LNCaP clone FGC (cell line): ENCODE measurements at places on chromosomes 1 and 21.

- DNase-seq = no peak
Measured at GRCh38 chr1:53639251-53639763, 99.7 kb downstream of the GLIS1 start.

DNA sequence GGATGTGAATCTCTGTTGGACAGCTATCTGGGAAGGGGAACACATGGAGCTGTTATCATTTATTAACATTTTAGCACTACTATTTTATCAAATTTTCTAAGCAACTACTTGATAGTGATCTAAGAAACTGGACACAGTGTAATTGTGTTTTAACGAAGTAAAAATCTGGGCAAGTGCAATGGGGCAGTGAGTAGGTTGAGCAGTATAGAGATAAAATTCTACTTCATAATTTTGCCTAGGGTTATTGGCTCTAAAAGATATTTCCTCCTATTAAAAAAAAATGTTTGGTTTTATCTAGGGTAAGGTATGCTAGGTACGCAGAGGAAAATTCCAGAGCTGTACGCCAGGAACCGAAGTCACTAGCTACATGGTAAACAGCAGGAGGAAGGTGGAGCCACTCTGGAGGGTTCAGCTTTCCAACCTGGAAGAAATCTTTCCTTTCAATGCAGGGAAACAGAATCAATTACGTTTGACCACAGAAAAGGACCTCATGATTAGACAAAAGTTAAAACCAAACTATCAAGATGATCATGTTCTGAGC is 43.3 kb downstream of the BCAR3 start:
- no peak for DNase-seq

- DNase-seq = peak; percentile 31
Measured at GRCh38 chr1:202315576-202316168, 26.1 kb downstream of the UBE2T start.

DNA sequence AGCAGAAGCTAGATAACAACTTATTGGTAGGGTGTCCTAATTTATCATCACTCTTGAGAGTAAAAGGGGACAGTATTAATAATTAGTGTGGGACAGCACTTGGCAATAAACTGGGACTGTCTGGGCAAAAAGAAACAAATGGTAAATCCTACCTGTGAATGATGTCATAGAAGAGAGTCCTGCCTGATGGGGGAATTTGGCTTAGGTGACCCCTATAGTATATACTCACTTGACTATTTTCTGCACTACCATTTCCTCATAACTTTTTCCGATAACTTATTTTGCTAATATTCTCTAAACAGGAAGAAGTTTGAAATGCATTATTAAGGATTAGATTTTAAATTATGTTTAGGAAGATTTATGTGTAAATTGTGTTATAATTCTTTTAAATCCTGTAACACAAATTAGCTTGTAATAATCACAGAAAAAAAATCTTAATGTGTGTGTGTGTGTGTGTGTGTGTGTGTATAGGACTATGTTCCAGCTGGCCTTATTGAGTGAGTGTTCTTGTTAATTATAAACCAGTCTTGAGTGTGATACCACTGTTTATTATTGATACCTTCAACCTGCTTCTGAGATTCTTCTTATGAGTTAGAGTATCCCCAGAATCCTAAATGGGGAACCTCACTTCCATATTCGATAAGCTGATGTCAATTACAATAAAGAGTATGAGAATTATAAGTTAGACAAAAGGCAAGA is 144.2 kb upstream of the C1orf105 start:
- DNase-seq = no peak

GRCh38 chr1:19067912-19068638 is 111.6 kb upstream of the IFFO2 start:
- DNase-seq = no peak

GRCh38 chr21:44618504-44618903 is 6.6 kb downstream of the KRTAP10-8 start:
- DNase-seq = peak; percentile 33

DNA sequence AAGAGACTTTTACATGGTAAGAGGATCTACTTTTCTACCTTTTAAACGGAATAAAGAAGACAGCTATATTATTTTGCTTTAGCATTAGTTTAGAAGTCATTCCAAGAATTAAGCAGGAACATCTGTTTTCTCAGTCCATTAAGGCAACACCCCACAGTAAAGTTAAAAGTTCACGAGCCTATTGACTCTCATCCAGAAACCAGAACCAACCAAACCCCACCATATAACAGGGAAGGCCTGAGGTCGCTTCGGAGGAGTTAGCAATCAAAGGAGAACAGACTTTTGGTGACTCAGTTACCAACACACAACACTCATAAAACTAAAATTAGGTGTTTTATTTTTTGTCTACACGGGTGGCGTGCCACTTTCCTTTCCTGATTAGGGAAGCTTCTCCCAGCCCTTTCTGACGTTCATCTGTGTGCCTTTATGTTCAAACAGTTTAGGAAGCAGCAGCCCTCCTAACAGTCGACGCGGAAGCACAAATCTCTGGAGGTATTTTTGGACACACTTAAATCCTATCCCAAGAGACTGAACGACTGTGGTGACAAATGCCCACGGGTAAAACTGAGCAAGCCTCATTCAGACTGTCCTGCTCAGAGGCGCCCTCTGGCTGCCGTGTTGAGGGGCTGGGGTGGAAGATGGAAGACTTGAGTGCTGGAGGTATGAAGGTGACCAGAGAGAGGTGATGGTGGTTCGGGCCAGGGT is 8.6 kb upstream of the PLA2G2C start:
- DNase-seq = no peak

DNA sequence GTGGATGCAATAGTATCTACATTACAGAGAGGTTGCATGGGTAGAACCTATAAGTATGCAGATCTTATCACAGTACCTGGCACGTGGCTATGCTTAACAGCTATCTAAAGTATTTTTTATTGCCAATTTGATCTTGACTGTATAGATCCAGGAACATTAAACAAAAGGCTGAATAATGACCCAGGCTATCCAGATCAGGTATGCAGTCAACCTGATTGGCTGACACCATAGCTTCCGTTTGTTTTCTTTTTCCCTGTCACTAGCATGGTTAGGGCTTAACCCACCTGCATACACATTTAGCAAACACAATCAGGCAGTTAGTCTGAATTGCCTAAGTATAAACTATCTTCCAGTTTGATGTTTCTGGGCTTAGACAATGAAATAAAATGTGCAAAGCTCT is 264.9 kb upstream of the PLXNA2 start:
- DNase-seq = peak; percentile 67

DNA sequence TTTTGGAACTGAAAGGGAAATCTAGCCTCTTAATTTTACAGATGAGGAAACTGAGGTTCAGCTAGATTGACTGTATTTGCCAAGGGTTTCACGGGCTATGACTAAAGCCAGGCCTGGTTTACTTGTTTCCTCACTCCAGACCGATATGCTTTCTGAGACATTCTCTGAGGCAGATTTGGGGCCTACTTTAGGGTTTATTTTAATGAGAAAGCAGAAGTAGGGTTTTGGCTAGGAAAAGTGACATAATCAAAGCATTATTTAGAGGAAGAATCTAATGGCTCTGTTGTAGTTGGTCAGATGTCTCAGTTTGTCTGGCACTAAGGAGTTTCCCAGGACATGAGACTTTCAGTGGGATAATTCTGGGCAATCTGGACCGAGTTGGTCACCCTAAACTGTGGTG is 1.5 kb upstream of the RPTN start:
- DNase-seq = no peak

- no peak for DNase-seq
Measured at GRCh38 chr1:228084325-228084724, 1.8 kb downstream of the ARF1 start.

GRCh38 chr1:203199816-203200571 is 13.5 kb upstream of the CHI3L1 start:
- no peak for DNase-seq

GRCh38 chr1:37498872-37499617 is 15.5 kb downstream of the MEAF6 start:
- DNase-seq = peak; percentile 100

- DNase-seq = no peak
Measured at GRCh38 chr1:94245747-94246438, 8.5 kb upstream of the ARHGAP29 start.

- no peak for DNase-seq
Measured at GRCh38 chr1:84278905-84279304, 22.6 kb upstream of the SAMD13 start.

DNA sequence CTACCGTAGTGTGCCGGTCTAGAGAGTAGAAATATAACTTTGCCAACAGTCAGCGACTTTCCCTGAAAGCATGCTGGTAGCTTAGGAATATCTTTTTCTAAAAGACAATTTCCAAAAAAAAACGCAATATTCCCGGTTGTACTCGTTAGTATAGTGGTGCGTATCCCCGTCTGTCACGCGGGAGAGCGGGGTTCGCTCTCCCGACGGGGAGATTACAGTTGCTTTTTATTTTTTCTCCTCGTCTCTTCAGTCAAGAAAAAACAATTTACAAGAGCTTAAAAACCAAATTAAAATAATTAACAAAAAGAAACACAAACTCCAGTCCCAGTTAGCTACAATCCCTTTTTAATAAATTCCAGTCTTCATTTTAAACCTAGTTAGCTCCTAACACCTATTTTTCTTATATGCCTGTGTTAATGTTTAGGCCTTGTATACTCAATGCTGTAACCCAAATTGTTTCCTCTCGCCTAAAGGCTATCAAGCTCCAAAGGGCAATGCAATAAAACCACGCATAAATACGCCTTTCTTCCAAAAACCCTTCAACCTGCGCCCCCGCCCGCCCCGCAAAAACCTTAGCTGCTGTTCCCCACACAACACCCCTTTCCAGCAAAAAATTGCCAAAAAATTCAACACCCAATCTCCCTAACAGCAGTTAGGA is 7.8 kb downstream of the HSPA6 start:
- no peak for DNase-seq

- no peak for DNase-seq
Measured at GRCh38 chr1:101136271-101136670, 100.5 kb upstream of the S1PR1 start.

DNA sequence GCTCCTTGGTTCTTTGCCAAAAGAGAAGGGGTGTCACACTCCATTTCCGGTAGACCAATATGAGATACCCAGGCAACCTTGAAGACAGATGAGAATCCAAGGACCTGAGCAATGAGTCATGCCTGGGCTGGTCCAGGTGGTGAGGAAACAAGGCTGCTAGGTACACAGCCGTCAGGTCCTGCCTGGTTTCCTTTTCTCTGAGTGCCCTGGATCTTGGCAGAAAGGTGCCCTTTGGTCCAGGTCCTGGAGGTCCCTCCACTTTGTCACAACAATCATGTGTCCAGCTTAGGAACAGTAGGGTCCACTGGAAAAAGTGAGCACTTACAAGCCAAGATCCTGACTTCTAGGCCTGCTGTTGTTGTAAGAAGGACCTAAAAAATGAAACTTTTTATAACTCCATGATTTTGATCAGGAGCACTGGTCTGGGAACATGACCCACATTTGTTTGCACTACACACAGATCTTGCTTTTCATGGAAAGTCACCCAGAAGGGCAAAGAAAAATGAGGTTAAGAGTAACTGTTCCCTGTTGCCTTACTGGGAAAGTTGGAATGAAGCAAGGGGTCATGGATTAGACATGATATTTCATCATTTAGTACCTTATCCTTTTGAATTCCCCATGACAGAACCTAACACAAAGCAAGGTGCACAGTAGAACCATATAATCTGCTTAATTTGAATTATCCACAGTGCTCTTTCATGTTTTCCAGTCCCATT is 94.7 kb downstream of the PAPPA2 start:
- DNase-seq = no peak
